Activated CD8-positive, alpha-beta T cell treated with anti-CD3 and anti-CD28 coated beads, Interleukin-2, amount 10 ng/mL, durations not matched to agents 7 days and 5 days (primary cell): ENCODE measurements at places on chromosomes 2 and 18. TPM values are rescaled to one million over a fixed set of nuclear protein-coding genes. Genes with fewer than 3 reads are reported as not detected.
A peak's percentile ranks its signal among the peaks of the same experiment; 100 is the strongest.

- DNase-seq = no peak
These were observed 615.3 kb downstream of the BCL11A start for GRCh38 chr2:59938181-59938580.

- DNase-seq = no peak
These were observed 553.3 kb downstream of the ARHGAP15 start for GRCh38 chr2:143682436-143683055.

DNA sequence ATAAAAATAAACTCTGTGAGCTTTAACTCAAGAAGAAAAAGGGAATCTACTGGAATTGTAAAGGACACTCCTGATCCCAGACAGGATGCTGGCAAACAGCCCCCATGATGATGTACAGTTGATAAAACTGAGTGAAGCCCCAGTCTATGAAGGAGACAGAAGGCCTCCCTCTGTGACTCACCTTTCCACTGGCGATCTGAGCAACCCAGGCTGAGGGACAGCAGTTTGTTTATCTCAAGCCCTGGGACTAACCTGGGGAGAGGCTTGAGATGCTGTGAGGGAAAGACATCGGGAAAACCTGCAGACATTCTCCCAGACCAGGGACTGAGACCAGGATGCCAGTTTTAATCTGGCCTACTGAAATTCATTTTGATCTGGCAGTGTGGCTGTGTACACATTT is 104.5 kb upstream of the CDH2 start:
- no peak for DNase-seq

GRCh38 chr18:55268628-55269275 is 309.5 kb upstream of the CCDC68 start:
- DNase-seq = no peak

GRCh38 chr2:7450188-7450832 is 533.1 kb downstream of the RNF144A start:
- DNase-seq = peak; percentile 67

GRCh38 chr18:43442571-43442970 is 165.3 kb upstream of the SYT4 start:
- no peak for DNase-seq

GRCh38 chr18:76425146-76426131 is 69.6 kb downstream of the ZNF516 start:
- no peak for DNase-seq

DNA sequence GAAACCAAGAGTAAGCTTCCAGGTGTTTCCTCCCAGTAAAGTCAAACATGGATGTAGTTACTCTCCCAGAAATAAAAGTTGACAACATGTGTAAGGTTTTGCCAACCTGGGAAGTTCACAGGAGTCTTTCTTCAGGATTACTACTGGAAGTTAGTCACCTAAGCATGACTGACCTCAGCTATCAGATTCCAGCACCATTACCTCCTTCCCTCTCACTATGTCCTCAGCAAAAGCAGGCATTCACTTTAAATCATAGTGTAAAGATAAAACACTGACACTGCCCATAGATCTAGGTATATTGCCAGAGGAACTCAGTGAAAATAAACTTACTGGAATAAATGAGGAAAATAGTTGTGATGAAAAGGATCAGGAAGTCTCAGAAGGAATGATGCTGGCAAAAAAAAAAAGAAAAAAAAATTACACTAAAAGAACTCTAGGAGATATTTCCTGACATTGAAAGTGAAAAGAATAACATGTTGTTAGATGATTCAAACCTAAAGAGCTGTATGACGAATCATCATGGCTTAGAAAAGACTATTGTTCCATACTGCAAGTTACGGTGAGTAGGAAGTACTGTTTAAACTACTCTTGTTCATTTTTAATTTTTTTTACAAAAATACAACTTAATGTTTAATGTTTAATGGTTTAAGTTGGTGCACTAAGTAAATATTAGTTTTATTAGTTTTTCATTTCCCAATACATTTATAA is 484.5 kb upstream of the ZNF804A start:
- no peak for DNase-seq

- no peak for DNase-seq
These were observed 174.2 kb downstream of the SOCS6 start for GRCh38 chr18:70463085-70463484.

DNA sequence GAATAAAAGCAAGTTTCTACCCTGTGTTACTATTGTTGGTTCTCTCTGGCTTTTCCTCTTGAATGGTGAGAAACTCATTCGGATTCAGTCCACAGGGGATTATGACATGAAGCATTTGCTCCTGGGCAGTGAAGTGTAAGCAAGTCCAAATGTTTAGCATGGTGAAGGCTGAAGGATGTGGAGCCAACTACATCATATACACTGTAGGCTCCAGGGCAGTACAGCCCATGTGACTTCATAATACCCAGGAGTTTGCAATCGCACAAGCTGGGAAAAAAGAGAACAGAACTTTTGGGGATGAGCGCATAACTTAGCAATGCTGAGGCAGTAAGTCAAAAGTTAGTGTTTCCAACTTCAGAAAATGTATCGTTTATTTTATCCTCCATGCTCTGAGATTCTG is 695.7 kb upstream of the POU3F3 start:
- no peak for DNase-seq

DNA sequence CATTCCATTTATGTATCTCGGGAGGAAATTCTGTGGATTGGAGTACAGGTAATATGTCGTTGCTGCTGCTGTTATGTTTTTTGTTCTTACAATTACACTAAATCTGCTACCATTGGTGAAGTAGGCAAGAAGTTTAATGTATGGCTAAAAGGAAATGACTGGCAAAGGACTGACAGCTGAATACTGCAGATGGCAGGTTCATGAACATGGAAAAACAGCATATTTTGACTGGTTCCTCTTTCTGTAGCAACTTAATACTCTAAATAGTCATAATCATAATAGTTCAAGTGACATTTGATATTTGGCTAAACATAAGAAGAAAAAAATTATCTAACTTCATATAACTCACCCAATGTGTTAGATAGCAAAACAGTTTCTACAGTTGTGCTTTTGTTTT is 84.5 kb upstream of the PGAP1 start:
- DNase-seq = no peak

DNA sequence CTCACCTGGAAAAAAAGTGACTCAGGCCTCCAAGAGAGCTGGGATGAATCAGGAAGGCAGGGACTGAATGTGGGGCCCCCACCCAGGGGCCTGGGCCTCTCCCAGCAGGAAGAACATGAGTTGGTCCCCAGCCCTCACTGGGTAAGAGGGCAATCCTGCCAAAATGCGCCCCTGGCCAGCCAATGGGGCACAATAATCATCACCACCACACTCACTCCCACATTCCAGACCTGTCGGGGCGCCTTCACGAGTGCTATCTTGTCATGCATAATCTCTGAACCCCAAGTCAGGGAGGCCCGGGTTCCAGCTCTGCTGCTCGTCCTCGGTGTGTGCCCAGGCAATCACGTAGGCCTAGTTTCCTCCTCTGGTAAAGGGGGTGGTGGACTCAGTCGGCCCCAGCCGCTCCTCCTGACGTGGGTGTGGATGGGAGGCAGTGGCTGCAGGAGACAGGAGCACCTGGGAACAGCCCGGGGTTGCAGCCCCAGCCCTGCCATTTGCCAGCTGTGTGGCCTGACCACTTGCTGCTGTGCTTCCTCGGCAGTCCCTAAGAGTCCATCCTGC is 115.1 kb downstream of the CYP26B1 start:
- no peak for DNase-seq

DNA sequence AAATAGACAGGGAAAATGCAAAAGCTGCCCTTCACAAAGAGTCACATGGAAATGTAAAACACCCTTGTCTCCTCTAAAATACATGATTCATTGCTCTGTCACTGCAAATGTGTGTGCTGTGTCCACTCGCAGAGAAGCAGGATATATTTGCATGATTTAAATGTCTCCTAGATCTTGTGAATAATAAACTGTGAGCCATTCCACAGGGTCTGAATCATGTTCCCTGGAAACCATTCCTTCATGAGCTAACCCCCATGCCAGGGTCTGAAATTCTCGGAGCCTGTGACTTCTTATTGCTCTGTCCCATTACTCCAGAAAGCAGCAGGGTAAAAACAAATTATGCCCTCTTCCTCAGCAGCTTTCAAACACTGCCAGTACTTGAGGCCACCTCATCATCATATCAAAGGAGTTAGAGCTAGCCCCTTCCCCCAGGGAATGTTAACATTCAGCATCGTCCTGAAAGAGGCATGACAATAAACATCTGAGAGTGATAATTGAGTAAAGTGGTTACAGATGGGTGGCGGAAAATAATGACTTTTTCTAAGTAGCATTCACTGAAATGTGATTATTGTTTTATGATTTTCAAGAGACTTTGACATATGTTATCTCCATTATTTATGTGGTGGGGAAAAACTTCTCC is 11.7 kb upstream of the CNGA3 start:
- DNase-seq = no peak

DNA sequence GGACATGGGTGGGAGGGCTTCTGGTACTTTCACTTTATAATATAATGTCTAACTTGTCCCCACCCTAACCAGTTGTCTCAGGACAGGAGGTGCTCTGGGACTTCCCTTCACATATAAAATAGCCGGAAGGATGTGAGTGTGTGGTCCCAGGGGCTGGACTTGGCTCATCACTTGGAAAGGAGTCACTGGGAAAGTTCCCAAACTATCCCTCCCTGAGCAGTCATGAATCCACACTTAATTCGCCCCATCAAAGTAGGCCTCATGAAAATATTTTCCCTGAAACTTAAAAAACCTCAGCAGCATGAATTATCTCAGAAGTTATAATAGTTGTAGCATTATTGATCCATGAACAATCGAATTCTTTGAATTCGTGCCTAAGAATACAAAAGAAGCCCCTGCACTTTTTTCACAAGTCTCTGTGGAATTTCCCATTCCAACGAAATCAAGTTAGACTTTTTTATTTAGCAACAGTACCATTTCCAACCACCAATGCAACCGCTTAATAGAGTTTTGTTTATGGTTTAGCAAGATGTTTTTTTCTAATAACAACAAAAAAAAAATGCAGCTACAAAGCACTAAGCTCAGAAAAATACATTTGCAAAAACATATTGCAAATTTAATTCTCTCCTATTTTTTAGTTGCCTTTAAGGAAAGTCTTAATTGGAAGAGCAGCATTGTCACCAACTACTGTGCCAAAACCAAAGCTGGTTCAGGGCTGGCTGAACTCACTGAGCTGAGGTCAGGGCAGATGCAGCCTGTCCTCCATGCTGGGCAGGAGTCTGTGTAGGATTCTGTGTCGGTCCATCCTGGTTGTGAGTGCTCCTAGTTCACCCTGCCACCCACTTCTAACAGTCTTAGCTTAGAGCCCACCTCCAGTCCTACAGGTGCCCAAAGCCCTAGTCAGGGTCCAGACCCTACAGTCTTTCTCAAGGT is 68.8 kb upstream of the SPTBN1 start:
- DNase-seq = no peak

- no peak for DNase-seq
These were observed 28.0 kb downstream of the AGAP1 start for GRCh38 chr2:235521844-235522243.

- DNase-seq = no peak
These were observed 252.2 kb downstream of the KLHL29 start for GRCh38 chr2:23637011-23637778.

- no peak for DNase-seq
These were observed 25.7 kb upstream of the CRIM1 start for GRCh38 chr2:36329746-36330472.

- no peak for DNase-seq
These were observed 11.3 kb upstream of the MPP4 start for GRCh38 chr2:201709747-201710146.

SPHKAP gene
- not detected for total RNA-seq

STRN gene
- 35.8 TPM for total RNA-seq

FAM237A gene
- total RNA-seq = not detected

TMEM200C gene
- not detected for total RNA-seq

LYG2 gene
- total RNA-seq = not detected

NAT8 gene
- not detected for total RNA-seq
